Liver (tissue), 10 donors: ENCODE measurements at places on chromosomes 5 and 9. TPM values are rescaled to one million over a fixed set of nuclear protein-coding genes. Genes with fewer than 3 reads are reported as not detected.

OBP2B gene
- total RNA-seq, result not detected

INSL6 gene
- total RNA-seq, result not detected

NXNL2 gene
- total RNA-seq, result not detected

PCDHAC2 gene
- 0.93 TPM for total RNA-seq

ELOVL7 gene
- total RNA-seq, result 2.3 TPM

PCA3 gene
- 0.92 TPM for total RNA-seq

EQTN gene
- 0.08 TPM for total RNA-seq

PCDHB3 gene
- 0.09 TPM for total RNA-seq

DNA sequence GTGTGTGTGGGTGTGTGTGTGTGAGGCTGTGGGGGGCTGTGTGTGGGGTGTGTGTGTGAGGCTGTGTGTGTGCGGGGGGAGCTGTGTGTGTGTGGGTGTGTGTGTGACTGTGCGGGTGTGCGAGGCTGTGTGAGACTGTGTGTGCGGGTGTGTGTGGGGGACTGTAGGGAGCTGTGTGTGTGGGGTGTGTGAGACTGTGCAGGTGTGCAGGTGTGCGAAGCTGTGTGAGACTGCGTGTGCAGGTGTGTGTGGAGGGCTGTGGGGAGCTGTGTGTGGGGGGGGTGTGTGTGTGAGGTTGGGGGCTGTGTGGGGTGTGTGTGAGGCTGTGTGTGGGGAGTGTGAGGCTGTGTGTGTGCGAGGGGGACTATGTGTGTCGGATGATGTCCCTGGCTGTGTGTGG lies 23.2 kb downstream of the AHRR start:
- no peak for DNase-seq

DNA sequence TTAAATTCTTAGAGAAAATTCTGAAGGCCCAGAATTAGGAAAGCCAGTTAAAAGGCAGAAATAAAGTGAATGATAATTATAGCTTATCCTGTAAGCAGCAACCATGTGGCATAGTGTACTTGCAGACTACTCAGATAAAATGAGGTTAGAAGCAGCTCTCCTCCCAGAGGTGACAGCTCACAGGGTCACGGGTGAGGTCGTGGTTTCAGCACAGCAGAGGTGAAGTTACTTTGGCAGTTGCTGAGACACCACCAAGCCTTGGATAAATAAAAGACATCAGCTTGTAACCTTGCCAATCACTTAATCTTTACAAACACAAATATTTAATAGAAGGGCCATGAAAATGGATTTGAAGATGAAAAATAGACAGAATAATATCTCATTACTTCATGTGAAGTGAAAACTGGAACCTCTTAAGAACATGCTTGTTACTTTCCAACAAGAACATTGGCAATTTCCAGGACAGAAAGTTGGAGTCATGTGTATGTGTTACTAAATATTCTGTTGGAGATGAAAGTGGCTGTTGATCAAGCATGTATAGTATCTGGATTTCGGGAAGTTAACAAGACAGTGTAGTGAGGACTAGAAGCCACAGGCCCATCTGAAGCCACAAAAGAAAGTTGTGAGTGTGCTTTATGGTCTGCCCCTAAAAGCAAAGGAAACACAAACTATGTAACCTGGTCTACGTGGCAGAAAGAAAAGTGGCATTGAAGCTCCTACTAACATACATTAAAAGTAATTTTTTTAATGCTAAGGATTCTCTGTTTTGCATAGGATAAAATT lies 134.4 kb downstream of the ERCC6L2 start:
- DNase-seq, result no peak

- no peak for DNase-seq
Observed at GRCh38 chr9:109098171-109098959, 21.4 kb downstream of the TMEM245 start.

GRCh38 chr9:108184941-108185340 lies 670.8 kb downstream of the ACTL7B start:
- no peak for DNase-seq

DNA sequence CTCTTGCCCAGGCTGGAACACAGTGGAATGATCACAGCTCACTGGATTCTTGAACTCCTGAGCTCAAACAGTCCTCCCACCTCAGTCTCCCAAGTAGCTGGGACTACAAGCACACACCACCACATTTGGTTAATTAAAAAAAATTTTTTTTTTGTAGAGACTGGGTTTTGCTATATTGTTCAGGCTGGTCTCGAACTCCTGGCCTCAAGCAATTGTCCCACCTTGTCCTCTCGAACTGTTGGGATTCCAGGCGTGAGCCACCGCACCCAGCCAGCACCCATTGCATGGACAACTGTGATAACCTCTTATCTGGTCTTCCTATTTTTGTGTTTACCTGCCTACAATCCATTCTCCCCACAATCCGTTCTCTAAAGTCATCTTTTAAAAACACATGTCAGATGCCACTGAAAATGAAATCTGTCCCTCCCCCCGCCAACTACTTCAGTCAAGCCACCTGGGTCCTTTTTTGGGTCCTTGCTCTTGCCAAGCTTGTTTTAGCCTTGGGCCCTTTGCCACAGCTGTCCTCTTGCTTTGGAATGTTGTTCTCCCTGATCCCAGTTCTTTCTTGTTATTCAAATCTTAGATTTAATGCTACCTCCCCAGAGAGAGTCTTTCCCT lies 250.5 kb downstream of the PIK3R1 start:
- no peak for DNase-seq

- DNase-seq, result no peak
Observed at GRCh38 chr5:45335346-45335745, 360.8 kb downstream of the HCN1 start.

DNA sequence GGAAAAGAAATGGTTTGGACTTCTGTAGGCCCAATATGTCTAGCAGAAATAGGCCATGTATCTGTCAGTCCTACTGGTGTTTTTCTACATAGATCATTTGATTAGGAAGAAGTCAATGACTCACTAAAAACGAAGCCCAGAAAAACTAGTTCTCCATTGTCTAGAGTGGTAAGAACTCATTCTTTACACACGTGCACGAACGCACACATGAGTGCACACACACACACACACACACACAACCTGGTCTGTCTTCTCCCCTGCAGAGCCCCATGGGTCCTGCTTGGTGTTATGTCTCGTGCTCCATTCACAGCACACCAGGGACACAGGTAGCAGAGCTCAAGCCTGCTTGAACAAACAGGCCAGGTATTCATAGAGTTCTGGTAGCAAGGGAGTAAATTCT lies 14.9 kb upstream of the FCN1 start:
- no peak for DNase-seq

DNA sequence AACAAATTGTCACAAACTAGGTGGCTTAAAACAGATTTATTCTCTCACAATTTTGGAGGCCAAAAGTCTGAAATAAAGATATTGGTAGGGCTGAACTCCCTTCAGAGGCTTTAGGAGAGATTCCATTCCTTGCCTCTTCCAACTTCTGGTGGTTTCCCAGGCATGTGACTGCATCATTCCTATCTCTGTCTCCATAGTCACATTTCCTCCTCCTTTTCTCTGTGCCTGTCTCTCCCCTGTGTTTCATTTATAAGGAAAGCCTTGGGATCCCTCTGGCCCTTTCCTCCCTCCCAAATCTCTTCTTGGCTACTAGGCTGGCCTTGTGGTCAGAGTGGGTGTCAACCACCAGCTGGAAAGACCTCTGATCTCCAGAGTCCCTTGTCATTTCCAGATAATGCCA lies 78.2 kb downstream of the SNX18 start:
- DNase-seq, result no peak

DNA sequence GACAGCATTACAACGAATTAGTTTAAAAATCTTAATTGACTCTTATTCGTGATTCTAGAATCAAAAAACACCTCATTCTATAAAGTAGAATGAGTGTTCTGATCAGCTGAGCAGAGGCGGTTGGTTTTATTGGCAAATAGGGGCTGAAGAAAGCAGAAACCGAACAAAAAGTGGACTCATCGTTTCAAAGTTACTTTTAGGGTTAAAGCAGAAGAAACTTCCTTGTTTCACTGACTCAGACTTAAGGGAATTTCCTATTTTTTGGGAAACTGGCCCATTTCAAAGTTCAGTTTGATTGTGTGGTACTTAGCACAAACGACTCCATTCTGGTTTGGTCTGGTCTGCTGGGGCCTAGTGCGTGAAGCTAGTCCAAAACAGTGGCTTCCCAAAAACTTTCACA lies 862 bp upstream of the NDUFB6 start:
- DNase-seq, result no peak

DNA sequence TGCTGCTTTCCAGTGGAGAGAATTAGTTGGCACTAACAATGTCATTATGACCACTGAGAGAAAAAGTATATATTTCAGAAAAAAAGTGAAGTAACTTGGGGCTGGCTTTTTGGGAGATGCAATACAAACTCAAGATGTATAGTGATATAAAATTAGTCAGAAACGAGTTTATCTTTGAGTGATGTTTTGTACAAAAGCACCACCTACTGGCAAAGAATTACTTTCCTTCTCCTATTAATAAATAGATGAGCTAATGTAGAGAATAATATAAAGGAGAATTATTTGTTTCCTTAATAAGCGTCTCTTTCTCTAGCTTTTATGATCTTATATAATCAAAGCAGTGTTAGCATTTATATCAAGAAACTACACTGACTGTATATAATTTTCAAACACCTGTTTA lies 158.8 kb downstream of the MEF2C start:
- DNase-seq, result no peak

DNA sequence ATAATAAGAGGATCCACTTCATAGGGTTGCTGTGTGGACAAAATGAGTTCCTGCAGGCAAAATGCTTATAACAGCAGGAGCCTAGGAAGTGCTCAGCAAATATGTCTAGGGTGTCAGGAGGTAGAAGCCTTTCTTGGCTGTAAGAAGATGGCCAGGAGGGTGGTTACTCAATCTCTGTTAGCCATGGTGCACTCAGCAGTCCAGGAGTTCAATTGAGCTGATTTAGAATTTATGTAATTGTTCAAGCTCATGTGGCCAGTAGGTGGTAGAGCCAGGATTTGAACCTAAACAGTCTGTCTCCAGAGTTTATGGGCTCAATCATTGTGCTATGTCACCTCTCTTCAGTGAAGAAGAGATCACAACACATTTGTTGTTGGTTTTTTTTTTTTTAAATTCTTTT lies 381.2 kb downstream of the KIF4B start:
- no peak for DNase-seq

- DNase-seq, result no peak
Observed at GRCh38 chr5:60332244-60333004, 367.5 kb downstream of the DEPDC1B start.

DNA sequence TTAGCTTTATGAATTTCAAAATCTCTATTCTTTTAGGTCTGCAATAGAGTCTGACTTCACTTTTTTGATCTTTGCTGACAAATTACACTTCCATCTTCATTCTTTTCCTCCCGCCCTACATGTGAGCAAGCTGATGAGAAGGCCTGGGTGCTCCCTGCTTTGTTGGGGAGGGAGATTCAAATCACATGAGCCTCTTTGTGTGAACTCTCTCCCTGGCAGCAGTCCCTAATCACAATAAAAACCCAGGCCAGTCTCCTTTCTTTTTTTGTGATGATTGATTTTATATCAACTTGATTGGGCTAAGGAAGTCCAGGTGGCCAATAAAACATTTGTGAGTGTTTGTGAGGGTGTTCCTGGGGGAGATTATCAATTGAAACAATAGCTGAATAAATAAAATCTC lies 89.4 kb downstream of the PSAT1 start:
- no peak for DNase-seq

GRCh38 chr5:180330810-180331646 lies 22.1 kb downstream of the GFPT2 start:
- DNase-seq, result no peak

- no peak for DNase-seq
Observed at GRCh38 chr9:134855231-134855899, 25.2 kb upstream of the FCN2 start.

DNA sequence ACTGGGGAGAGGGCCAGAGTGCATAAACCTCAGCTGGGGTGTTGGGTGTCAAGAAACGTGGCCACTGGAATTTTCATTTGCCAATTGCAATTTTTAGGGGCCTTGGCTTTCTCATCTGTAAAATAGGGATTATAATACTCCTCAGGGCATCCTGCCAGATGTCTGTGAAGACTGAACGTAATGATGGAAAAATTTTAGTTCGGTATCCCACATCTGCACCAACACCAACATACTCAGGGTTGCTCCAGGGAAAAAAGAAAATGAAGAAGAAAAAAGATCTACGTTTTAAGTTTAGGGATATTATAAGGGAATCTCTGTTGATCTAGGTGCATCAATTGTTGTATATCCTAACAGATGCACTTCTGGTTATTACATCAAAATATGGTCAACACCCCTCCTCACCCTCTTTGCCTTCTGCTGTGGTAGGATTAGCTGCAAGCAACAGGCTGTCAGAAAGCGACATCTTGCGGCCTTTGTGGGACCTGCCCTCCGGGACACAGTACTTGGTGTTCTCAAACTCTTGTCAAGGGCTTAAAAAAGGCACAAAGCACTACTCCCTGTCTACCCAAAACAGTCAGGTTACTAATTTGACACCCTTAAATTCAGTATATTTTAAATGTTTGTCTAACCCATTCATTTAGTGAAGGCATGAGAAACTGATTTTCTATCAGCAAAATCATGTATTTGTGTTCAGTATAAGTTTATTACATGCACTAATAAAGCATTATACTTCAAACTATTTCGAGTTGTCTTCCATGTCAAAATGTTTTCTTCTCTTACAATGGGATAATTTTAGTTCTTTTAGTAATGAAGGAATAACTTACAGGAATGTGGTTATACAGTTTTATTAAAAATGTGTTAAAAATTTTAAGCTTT lies 8.3 kb upstream of the TBC1D2 start:
- peak; percentile 77 for DNase-seq
